ENCODE measurements at places on chromosomes 13 and 19.
A peak's percentile ranks its signal among the peaks of the same experiment; 100 is the strongest.

DNA sequence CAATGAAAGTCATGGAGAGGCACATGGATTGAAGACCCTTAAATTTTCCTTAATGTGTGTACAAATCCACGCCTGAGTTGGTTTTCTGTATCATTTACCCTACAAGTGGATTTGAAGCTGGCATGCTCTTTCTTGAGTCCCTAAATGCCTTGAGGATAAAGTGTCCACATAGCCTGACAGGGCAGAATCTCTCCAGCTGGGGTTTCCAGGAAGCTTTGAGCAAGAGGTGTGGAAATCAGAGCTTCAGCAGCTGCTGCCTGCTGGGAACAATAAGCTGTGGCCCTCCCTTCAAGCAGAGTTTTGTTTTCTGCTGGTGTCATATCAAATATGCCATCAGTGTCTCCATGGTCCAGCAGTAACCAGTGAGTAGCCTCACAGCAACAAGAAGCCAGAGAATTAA, 120.3 kb upstream of the SERTM1 start:
- DNase-seq: no peak

GRCh38 chr19:9566729-9567128, 17.6 kb downstream of the ZNF121 start:
- DNase-seq: no peak

DNA sequence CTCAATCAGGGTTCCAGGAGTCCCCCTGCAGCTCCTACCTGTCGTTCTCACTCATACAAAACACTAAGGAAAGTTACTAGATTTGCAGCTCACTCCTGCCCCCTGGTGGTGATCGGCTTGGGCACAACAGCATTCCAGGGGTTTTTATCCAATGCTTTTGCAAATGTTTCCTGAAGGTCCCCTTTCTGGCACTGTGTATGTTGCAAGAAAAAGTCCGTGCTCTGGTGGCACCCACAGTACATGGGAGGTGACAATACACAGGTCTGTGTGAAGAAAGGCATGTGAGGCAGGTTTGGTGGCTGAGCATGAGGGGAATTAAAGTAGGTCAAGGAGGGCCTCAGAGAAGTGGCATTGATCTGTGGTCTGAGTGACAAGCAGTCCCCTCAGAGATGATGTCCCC, 8.6 kb upstream of the TYK2 start:
- peak; percentile 61 for DNase-seq

DNA sequence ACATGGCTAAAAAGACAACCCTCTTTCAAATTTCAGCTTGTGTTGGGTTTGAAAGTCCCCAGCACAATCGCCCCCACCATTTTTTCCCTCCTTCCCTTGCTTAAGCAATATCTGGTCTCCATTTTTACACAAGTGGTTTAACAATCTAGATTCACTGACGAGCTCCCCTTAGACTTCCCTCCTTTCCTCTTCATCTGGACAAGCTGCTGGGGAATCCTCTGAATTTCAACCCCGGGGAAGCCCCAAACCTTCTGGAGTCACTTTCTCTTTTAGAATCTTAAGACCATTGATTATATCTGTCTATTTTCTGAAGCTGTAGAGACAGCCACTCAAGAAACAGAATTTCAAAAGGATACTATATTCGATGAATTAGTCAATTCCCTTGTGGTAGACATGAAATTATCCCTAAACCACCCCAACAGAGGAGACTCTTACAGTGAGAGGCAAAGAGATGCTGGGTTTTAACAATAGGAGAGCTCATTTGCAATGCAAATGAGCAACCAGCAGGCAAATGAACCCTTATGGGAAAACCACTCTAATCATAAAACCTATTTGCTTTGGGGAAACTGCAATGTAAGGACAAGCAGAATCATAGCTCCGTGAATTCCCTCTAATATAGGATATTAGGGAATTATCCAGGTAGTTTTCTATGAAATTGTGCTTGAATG, 78.9 kb downstream of the TEX26 start:
- DNase-seq: no peak

GRCh38 chr13:22240716-22241115, 569.8 kb downstream of the FGF9 start:
- no peak for DNase-seq

DNA sequence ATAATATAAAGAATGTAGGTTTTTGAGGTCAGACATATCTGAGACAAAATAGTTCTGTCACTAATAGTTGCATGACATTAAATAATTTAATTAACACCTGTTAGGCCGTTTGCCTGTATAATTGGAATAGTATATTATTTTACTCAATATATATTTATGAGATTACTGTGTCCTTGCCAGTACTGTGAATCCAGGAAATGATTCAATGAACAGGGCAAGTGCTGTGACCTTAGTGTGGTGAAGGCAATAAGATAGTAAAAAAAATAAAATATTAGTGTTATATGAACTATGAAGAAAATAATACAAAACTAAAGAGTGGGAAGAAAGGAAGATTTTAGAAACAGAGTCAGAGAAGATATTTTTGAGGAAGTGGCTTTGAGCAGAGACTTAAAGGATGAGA, 403.7 kb downstream of the PCDH9 start:
- no peak for DNase-seq

GRCh38 chr13:77919246-77919920, 752 bp upstream of the EDNRB start:
- no peak for DNase-seq

DNA sequence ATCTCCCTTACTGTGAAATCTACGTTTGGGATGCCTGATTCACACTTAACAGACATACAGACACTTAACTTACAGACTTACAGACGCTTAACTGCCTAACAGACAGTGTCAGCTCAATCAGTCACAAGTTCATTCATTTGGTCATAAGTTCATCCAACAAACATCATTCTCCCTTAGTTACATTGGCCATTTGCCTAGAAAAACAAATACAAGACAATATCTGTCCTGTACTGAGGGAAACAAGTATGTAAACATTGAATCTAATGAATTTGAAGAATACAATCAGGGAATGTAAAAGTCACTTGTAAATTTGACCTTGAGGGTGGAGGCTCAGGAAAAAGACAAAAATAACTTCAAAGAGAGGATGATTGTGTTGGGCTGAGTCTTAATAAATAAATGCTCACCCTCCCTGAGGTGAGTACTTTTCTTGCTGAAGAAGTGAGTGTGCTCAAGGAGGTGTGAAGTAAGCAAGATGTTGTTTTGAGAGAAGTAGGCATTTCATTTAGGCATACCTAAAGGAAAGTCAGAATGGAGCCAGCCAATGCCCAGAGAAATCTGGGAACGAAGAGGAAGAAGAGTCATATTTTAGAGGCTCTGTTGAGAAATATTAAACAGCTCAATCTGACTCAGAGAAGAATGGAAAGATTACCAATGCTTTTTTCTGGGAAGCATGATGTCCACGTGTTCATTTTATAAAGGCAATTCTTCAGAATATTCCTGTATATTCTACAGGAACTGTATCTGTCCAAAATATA, 958.4 kb upstream of the SLC10A2 start:
- DNase-seq: no peak

GRCh38 chr19:6073858-6074708, 36.2 kb downstream of the RFX2 start:
- no peak for DNase-seq

GRCh38 chr13:33487575-33488243, 202.2 kb upstream of the STARD13 start:
- DNase-seq: no peak

GRCh38 chr19:35353635-35354034, 4.6 kb upstream of the FFAR3 start:
- DNase-seq: no peak

DNA sequence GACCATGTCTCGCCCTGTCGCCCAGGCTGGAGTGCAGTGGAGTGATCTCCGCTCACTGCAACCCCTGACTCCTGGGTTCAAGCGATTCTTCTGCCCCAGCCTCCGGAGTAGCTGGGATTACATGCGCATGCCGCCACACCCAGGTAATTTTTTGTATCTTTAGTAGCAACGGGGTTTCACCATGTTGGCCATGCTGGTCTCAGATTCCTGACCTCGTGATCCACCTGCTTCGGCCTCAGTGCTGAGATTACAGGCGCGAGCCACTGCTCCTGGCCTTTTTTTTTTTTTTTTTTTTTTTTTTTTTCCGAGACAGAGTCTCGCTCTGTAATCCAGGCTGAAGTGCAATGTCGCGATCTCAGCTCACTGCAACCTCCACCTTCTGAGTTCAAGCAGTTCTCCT, 4.9 kb upstream of the KEAP1 start:
- DNase-seq: no peak

GRCh38 chr13:23703246-23703860, 133.1 kb downstream of the TNFRSF19 start:
- DNase-seq: no peak

GRCh38 chr13:55577082-55577846, 1563.5 kb upstream of the PRR20A start:
- no peak for DNase-seq

DNA sequence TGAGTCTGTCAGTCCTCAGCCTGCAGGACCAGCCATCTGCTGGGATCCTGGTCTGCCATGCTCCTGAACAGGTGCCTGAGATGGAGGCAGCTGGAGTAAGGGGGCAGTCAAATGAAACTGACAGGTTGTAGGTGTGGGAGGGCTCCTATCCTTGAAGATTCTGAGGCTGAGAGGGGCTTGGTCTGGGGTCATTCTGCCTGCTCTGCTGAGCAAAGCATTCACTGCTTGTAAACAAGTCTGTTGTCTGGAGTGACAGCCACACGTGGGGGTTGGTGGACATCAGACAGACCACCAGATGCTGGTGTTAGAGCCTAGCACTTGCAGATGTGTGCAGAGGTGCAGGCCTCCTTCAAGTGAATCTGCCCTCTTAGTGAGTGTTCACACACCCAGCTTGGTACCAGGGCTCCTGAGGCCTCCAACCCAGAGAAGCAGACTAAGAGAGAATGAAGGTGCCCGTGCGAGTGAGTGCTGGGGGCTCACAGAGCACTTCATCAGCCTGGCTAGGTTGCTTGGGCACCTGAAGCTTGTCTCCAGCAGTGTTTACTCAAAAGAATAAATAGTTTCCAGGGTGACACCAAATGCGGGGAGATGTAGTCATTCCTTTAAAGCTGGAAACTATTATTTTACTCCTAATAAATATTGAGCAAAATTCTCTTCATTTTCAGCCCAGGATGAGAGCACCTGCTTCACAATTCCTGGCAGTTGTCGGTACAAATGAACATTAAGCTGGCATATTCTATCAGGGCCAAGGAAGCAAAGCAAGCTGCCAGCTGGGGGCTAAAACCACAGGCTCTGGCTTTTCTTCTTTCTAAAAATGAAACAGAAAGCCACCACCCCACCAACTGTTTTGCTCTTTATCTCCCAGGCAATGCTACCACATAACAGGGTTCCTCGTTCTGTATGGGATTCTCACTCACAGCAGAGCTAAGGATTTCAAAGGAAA, 82.3 kb downstream of the RNASEH2B start:
- no peak for DNase-seq

- no peak for DNase-seq
Measured at GRCh38 chr13:24984134-24984533, 111.8 kb upstream of the PABPC3 start.

- DNase-seq: no peak
Measured at GRCh38 chr19:29785955-29786589, 25.7 kb upstream of the CCNE1 start.

DNA sequence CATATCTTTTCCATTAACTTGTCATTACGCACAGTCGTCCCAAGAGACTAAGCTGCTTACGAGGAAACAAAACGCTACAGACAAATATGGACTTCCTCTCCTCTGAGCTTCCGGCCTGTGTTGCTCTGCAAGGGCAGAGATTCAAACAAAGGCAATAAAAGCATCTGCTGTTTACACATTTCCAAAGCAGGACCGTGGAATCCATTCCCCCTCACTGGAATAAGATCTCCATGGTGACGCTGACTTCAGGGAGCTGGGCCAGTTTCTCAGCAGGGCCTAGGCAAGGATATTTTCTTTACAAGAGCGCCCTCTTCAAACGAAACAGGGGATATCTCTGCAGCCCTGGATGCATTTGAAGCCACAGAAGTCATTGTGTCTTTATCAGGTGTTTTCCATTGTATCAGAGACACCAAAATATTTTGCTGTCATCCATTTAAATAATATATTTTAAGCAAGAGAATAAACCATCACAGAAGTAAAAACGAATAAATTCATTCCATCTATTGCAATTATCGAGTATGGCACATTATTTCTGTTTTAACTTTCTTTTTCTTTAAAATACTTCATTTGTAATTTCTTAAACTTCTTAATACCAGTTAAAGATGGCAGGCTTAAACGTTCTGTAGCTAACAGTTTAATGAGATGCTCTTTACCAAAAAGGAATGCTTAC, 177.5 kb downstream of the DCLK1 start:
- no peak for DNase-seq

- DNase-seq: no peak
Measured at GRCh38 chr19:3851254-3852176, 17.3 kb downstream of the ZFR2 start.

GRCh38 chr19:10885201-10886169, 14.1 kb downstream of the CARM1 start:
- no peak for DNase-seq

- DNase-seq: no peak
Measured at GRCh38 chr13:113167155-113167554, 8.7 kb downstream of the PROZ start.

DNA sequence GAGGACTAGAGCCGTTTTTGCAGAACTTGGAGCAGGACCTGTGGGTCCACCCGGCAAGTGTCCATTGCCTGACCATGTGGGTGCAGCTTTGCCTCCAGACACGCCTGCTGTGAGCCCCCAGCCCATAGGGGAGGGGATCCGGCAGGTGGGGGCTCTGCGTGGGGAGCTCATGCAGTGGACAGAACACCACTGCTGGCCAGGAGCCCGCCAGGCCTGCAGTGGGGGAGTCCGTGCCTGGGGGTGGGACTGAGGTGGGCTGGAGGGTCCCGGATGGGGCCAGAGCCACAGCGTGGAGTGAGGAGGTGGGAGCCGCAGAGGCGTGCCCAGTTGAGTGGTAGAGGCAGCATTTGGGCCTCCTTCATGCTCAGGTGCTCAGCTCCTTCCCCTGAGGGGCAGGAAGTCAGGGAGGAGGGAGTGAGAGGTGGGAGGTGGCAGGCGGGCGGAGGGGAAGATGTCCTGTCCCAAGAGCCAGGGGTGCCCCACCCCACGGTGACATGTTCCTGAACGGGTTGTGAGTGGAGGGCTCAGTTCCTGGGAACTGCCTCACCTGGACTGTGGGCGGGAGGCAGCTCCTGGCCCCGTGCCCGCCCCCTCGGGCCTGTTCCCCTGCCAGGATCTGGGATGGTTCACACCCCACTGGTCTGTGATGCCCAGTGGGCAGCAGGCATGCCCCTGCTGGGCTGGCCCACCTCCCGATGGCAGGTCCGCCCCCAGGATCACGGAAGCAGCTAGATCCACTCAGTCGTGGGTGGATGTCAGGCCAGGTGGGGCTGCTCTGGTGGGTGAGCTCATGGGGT, 8.8 kb downstream of the ADAT3 start:
- DNase-seq: no peak

- no peak for DNase-seq
Measured at GRCh38 chr13:44591316-44591715, 15.2 kb upstream of the TSC22D1 start.

GRCh38 chr13:97401421-97401820, 32.5 kb upstream of the RAP2A start:
- DNase-seq: no peak

- DNase-seq: no peak
Measured at GRCh38 chr13:113425941-113426590, 27.2 kb downstream of the ADPRHL1 start.

Measured in activated CD8-positive, alpha-beta memory T cell treated with anti-CD3 and anti-CD28 coated beads for 4 hours (primary cell).